Prostate gland (tissue), 2 donors: ENCODE measurements at places on chromosomes 7 and 10. TPM values are rescaled to one million over a fixed set of nuclear protein-coding genes. Genes with fewer than 3 reads are reported as not detected.
A peak's percentile ranks its signal among the peaks of the same experiment; 100 is the strongest.

DNA sequence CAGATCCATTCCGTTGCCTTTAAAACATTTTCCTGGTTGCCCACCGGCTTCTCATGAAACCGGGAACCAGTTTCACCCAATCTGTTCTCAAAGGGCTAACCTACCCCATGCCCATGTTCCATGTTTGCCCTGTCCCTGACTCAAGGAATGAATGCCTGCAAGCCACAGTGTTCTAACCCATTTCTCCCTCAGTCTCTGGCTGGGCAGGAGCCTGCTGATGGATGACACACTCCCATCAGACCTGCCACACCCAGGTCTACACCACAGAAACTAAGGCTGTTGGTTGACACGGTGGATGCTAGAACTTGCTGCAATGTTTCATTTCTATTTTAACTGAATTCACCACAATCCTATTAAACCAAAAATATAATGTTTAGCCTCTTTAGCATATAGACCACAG, 15.6 kb downstream of the CLRN3 start:
- DNase-seq: no peak

GRCh38 chr10:90935581-90936275, 14.8 kb upstream of the ANKRD1 start:
- DNase-seq: no peak

DNA sequence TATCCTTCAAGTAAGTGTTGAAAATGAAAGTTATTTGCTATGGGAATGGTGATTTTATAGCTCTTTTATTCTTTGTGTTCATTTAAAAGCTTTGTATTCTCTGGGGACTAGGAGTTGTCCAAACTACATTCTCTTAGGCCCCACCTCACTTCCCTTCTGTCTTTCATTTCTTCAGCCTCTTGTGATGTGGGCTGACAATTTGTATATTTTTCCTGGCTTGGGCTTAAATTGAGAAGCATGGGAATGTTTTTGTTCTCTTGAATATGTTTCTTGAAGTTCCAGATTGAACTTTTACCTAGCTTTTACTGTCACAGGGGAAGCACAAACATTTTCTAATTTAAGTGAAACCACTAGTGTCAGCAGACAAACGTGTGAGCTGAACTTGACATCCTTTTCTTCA, 27.9 kb downstream of the BBS9 start:
- no peak for DNase-seq

GRCh38 chr10:25097669-25098411, 77.0 kb upstream of the GPR158 start:
- no peak for DNase-seq

DNA sequence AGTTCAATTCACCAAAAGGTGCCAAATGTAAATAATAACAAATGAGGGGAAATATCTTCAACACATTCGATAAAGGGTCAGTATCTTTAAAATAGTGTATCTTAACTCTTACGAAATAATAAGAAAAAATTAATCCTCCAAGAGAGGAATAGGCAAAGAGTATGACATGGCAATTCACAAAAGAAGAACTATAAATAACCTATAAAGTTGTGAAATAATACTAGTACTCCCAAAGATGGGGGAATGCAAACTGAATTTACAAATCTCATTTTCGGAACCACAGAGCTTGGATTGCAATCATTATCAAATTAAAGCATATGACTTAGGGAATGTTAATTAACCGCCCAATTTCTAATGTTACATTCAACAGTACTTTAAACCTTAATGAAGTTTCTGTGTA, 78.2 kb upstream of the TARP start:
- no peak for DNase-seq

DNA sequence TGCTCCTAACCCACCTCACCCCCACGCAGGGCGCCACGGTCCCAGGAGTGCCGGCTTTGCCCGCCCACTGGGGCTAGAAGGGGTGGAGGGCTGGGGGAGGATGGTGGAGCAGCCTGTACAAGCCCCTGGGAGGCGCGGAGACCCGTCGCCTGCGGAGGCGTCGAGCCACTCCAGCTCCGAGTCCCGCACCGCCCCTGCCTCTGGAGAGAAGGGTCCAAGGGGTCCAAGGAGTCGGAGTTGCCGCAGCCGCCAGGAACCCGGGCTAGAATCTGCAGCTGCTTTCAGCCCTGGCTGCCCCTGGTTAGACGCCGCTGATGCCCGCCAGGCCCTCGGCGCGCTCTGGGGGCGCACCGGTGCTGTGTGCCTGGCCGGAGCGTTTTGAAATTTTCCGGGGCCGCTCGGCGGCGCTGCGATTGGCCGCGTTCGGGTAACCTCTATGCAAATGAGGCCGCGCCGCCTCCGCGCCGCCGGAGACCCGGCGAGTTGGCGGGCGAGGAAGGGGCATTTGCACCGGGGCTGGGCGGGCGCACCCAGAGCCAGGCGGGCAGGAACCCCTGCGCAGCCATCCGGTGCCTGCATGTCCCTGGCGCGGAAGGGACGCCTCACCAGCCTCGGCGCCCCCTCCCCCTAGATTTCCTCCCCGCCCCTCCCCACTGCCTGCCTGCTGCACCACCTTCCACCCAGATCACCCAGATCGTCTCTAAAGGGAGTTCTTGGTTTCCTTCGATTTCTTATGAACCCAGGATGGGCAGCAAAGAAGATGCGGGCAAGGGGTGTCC, at the start of gene HMX2:
HMX2 (plus strand) TSS at position 502 of the 779 bp plus-strand sequence; CDS start at position 745, 243 bp downstream.
- DNase-seq: no peak

DNA sequence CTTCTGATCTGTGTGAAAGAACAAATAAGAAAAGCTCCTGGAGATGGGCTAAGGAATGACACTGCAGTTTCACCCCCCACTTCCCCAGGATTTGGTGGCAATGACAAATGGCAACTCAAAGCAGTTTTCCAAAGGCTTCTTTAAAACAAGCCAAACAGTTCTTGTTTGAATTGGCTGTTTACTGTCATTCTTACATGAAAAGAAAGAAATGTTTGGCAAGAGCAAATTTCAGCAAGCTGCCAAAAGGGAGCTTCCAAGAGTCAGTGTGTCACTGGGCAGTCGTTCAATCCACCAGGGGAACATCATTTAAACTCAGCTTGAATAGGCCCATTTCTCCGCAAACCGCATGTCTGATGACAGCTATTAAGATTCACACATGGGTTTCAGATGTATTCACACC, 119.0 kb upstream of the RHOBTB1 start:
- peak; percentile 20 for DNase-seq

GRCh38 chr7:108565987-108566386, 3.5 kb downstream of the THAP5 start:
- DNase-seq: no peak

DNA sequence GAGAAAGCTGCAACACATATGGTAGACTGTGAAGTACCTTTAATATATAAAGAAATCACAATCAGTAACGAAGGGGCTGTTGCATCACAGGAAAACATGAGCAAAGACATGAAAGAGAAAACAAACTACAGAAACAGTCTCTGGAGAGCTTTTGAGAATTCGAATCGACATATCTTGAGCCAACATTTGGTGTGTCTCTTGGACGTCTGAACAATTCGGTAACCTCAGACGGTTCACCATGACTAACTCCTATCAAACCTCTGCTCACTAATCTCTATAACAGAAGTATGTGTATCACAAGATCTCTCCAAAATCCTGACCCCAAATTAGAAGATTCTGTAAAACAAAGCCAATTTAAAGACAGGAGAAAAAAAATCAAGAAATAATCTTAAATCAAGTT, 262.0 kb upstream of the YAE1 start:
- DNase-seq: no peak

DNA sequence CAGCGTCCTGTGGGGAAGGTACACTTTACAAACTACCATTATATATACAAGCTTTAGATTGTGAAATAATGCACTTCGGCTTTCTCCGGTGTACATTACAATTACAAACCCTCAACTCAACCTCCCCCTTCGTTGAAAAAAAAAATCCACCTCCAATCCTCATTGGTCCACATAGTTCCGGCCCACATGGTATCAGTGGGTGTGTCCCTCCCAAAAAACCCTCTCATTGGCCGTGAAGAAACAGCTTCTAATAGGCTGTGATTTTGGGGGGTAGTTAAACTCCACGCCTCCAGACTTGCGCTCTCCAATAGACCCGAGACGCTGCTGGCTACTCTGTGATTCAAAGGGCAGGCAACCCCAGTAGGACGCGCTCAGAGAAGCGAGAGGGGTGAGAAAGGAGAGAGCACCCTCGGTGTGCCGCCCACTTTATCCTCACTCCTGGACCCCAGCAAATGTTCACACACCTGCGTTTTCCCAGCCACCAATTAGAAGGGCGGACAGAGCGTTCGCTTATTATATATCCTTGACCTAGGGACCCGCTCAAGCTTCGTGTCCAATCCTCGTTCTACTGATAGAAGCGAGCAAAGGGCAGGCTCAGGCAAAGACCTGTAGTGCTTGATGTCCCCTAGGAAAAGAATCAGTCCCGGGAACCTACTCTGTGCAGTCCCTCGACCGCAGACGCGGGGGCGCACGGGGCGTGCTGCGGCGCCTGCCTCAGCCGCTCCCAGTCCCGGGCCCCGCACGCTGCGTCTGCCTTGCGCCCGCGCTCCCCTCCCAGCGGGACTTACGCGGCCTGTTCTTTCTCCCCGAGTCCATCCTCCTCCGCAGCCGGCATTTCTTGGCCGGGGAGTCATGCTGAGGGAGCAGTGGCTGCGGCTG, 991 bp downstream of the PANK1 start:
- DNase-seq: peak; percentile 72

DNA sequence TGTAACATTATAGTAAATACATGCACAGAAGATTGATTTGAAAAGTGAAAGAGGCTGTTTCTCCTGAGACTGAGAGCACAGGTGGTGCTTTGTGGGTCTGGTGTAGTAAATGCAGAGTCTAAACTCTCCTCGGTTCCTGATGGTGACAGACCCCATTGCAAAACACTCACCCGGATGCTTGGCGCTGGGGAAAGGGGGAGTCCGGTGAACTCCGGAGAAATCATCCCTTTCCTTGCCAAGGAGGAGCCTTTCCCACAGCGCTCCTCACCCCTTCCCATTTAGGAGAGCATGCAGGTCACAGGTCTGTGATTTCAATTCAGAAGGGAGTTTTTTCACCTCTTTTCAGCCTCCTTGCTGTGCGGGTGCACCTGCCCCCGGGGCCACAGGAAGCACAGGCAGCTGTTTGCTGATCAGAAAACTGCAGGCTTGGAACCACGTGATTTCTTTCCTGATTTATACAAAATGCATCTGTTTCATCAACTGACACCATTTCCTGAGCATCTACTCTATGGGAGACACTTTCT, 75.6 kb upstream of the LYZL2 start:
- DNase-seq: no peak

- DNase-seq: no peak
Observed at GRCh38 chr7:123750389-123751230, 1.8 kb upstream of the WASL start.

DNA sequence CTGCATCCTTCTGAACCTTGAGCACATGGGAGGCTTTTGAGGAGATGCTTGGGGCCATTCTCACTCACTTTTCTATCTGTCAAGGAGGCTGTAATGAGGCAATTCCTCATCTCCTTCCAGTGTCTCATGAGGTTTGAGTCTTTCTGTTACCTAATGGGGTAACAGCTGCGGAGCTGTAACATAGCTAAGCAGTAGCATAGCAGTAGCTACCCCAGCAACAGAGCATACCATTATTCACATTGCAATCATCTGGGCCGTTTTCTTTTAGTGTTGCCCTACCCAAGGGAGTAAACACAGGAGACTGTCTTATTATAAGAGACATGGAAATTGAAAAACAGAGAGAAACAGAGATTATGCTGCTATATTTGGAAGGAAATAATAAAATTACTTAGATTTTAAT, 68.7 kb downstream of the AKR1D1 start:
- no peak for DNase-seq

GRCh38 chr10:23656735-23657134, 217.9 kb downstream of the OTUD1 start:
- no peak for DNase-seq

DNA sequence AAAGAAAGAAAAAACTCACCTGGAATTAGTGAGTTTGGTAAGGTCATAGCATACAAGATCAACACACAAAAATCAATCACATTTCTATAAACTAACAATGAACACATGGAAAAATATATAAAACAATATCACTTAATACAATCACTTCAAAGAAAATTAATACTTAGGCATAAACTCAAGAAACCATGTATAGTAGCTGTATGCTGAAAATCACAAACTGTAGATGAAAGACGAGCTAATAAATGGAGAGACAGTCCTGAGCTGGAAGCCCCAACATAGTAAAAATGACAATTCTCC, 113.8 kb upstream of the RHEB start:
- DNase-seq: no peak

DNA sequence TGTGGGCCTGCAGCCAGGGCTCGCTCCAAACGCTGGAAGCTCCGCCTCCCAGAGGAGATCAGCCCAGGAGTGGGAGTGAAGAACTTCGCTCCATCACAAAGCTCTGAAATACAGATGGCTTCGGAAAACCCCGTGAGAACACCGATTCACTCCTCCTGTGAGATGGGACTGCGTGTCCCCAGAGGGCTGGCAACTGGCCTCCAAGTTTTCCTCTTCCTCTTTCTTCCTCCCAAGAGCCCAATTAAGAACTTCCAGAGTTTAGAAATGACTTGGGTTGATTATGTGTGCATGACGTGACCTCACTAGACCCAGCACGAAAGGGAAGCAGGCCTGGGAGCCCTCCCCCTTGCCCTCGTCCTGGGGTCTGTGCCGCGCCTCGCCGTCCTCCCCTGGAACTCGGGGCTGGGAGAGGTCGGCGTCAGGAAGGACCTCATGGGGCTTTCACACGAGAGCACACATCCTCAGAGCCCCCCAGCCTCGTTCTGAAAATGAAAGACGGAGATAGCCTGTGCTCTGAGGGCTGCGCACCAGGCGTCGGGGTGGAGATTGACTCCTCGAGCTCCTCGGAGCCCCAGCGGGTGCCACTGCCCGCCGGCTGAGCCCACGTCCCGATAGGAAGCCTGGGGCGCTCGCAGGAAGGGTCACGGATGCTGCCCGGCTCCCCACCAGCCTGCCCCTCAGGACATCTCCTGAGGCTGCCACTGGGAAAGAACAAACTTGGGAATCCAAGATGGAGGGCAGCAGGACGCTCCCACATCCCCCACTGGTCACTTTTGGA, 37.8 kb downstream of the PTPRN2 start:
- no peak for DNase-seq

RBP3 gene
- total RNA-seq: not detected

DNAJC2 gene
- total RNA-seq: 17.5 TPM

WNT16 gene
- 1.1 TPM for total RNA-seq

SH3PXD2A gene
- 26.4 TPM for total RNA-seq

HMX2 gene
- total RNA-seq: not detected

GRM3 gene
- total RNA-seq: not detected

OGDHL gene
- 3.3 TPM for total RNA-seq
